Activated naive CD4-positive, alpha-beta T cell treated with anti-CD3 and anti-CD28 coated beads for 36 hours (primary cell): ENCODE measurements at places on chromosomes 7 and 10. TPM values are rescaled to one million over a fixed set of nuclear protein-coding genes. Genes with fewer than 3 reads are reported as not detected.

GRCh38 chr7:4797858-4798705 is 22.7 kb downstream of the AP5Z1 start:
- H3K4me3 ChIP-seq, result no peak overlapping the region
- DNase-seq, result peak; percentile 60
- H3K36me3 ChIP-seq, result no peaks in the 10 kb centered on the region
- H3K4me1 ChIP-seq, result no peaks in the 10 kb centered on the region
- no peaks in the 10 kb centered on the region for H3K27me3 ChIP-seq

DNA sequence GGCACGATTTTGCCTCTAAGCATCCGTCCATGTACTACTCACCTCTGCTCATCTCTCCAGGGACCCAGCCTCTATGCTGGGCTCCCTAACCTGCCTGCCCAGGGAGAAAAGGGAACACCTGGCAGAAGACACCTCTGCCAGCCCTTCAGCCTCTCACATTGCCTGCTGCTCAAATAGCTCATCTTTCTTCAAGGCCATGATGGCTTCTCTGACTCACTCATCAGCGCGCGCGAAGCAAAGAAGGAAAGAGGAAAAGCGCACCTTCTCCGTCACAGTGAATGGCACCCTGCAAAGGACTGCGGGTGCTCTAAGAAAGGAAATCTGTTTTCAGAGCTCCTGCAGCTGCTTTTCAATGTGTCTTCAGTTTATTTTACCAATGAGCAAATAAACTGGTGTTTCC is 174.0 kb downstream of the PRKAG2 start:
- no peak overlapping the region for H3K27ac ChIP-seq
- peaks cover 6% of the 10 kb centered on the region for H3K4me1 ChIP-seq

RNF148 gene
- not detected for total RNA-seq

- no peak overlapping the region for H3K27ac ChIP-seq
- no peak for DNase-seq
- no peaks in the 10 kb centered on the region for H3K27me3 ChIP-seq
- no peaks in the 10 kb centered on the region for H3K36me3 ChIP-seq
These were observed 86.3 kb upstream of the MKLN1 start for GRCh38 chr7:131241386-131241785.

LRRC18 gene
- total RNA-seq, result not detected

DNA sequence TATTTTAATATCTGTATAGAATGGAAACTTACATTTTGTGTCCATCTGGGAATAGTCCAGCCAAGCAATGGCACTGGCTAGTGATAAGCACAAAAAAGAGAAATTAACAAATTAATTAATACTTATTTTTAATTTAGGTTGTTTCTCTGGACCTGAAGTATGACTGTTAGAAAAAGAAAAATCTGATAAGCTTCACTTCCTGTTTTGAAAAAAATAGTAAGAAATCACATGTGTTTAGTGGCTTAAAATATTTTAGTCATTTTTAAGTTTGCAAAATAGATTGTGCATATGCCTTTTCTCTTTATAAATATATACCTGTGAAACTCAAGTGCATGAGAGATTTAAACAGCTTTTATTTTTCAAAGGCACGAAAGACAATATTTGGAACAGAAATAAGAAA is 50.1 kb upstream of the CREB5 start:
- H3K36me3 ChIP-seq, result no peaks in the 10 kb centered on the region
- no peak overlapping the region for H3K4me3 ChIP-seq
- no peak for DNase-seq
- H3K27ac ChIP-seq, result no peak overlapping the region
- H3K27me3 ChIP-seq, result peaks cover 5% of the 10 kb centered on the region
- peaks cover 3% of the 10 kb centered on the region for H3K4me1 ChIP-seq

DNA sequence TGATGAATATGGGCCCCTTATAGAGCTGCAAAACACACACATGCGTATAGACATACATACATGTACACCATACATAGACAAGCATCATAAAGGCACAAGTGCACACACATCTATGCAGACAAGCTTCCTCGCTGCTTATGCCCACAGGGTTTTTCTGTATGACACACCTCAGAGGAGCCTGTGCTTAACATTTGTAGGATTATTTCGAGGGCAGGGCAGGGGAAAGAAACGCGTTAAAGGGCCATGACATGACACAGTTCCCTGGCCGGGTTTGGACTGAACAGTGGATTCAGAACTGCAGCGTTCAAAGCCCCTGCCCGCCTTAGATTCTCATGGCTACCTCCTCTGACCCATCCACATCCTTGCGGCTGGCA is 44.8 kb downstream of the CHST3 start:
- H3K4me3 ChIP-seq, result no peak overlapping the region
- H3K36me3 ChIP-seq, result no peaks in the 10 kb centered on the region
- no peaks in the 10 kb centered on the region for H3K27me3 ChIP-seq
- H3K27ac ChIP-seq, result no peak overlapping the region
- no peaks in the 10 kb centered on the region for H3K4me1 ChIP-seq

GRCh38 chr10:83927166-83927565 is 212.1 kb upstream of the GHITM start:
- H3K27ac ChIP-seq, result no peak overlapping the region
- no peaks in the 10 kb centered on the region for H3K36me3 ChIP-seq
- peaks cover 7% of the 10 kb centered on the region for H3K27me3 ChIP-seq

TWIST1 gene
- not detected for total RNA-seq

DNA sequence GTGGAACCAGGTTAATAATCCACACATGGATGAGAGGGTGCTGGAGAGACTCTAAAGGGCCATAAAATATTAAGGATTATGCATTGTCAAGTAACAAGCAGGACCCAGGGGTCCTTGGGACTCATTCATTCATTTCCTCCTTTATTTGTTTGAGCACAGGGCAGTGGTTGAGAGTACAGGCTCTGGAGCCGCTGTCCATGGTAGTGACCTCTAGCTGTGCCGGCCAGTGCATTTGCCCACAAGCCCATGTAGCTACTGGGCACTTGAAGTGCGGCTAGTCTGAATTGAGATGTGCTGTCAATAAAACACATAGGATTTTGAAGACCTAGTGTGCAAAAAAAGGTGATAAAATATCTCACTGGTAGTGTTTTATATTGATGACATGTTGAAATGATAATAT is 137.6 kb downstream of the C10orf105 start:
- H3K36me3 ChIP-seq, result no peaks in the 10 kb centered on the region
- H3K27ac ChIP-seq, result no peak overlapping the region
- H3K4me1 ChIP-seq, result no peaks in the 10 kb centered on the region
- H3K4me3 ChIP-seq, result no peak overlapping the region
- DNase-seq, result no peak
- H3K27me3 ChIP-seq, result no peaks in the 10 kb centered on the region
